HuH-7.5 (cell line): ENCODE measurements at places on chromosomes 5 and 9.

GRCh38 chr5:125214080-125214479, 467.6 kb upstream of the ZNF608 start:
- no peak for DNase-seq

DNA sequence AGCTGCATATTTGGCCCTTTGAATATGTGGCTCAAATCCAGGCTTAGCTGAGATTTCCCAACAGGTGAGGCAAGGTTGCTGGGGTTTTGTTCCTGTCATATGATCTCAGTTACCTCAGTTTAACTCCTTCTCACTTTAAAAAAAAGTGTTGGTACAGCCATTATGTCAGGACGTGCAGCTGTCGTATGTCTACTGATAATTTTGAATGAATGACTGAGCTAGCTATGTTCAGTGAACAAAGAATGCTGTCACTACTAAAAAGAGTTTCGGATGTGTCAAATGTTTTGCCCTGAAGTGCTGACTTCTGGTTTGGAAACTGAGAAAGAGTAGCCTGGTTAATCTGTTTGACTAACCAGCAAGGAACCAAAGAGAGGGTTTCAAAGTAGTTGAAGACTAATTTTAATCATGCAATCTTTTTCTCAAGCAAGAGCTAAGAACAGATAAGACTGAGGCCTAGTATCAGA, 106.3 kb upstream of the NR3C1 start:
- no peak for DNase-seq

DNA sequence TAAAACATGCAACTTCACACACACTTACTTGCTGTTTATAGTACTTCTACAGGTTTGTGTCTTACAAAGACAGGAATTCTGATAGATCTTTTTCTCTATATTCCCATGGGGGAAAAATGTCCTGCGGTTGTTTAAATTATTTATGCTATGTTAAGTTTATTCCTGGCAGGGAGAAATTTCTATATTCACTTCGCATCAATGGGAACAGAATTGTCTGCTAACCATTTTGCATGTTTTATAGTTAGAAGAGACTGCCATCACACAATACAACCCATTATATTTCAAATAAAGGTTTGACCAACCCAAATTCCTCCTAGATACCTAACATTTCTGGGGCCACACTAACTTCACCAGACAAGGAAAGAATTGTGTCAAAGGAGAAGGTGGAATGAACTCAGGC, 110.0 kb upstream of the PRR16 start:
- no peak for DNase-seq

DNA sequence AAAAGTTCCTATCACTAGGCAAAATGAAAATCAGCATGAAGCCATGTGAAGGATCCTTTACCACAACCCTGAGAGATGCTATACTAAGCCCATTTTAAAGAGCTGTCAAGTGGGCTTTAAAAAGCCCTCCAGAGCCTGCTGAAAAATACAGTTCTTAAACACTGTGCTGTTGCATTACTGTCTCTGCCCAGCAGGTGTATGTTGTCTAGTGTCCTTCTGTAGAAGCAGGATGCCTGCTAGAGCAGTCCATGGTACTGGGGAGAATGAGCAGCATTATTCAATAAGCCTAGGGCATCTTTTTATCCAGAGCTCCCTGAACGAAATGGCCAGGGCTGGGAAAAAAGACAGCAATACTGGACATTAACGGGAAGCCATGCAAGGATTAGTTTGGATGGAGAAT, 126.2 kb upstream of the PLCXD3 start:
- peak; percentile 12 for DNase-seq

GRCh38 chr9:77901018-77901417, 130.6 kb downstream of the GNAQ start:
- DNase-seq, result no peak

- no peak for DNase-seq
Observed at GRCh38 chr9:994005-994404, 17.6 kb downstream of the DMRT3 start.

- no peak for DNase-seq
Observed at GRCh38 chr9:9117866-9118265, 1318.3 kb upstream of the DMAC1 start.

DNA sequence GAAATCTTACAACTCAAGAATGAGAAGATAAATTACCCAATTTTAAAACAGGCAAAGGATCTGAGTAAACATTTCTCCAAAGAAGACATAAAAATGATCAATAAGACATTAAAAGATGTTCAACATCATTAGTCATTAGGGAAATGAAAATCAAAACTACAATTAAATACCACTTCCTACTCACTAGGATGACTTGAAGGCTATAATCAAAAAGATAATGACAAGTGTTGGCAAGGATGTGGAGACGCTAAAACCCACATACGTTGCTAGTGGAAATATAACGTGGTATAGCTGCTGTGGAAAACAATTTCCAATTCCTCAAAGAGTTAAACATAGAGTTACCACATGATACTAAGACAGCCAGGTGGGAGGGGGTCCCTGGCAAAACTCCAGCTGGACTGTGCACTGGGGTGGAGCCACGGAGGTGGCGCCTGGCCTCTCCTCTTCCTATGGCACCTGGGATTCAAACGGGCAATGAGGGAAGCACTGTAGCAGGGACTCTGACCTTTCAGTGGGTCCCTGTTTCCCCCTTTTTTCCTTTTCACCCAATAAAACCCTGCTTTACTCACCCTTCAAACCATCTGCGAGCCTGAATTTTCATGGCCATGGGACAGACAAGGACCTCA, 5.9 kb downstream of the ARSB start:
- no peak for DNase-seq

DNA sequence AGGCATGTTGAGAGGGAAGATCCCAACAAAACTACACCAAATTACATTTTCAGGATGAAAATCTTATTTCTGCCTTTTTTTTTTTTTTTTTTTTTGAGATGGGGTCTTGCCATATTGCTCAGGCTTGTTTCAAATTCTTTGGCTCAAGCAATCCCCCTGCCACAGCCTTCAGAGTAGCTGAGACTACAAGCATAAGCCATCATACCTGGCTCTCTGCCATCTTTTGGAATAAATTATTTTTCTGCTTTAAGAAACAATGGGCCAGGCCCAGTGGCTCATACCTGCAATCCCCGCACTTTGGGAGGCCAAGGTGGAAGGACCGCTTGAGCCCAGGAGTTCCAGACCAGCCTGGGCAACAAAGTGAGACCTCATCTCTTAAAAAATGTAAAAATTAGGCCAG, 14.3 kb downstream of the AFF4 start:
- no peak for DNase-seq

- no peak for DNase-seq
Observed at GRCh38 chr9:134940236-134941208, 22.8 kb upstream of the FCN1 start.

DNA sequence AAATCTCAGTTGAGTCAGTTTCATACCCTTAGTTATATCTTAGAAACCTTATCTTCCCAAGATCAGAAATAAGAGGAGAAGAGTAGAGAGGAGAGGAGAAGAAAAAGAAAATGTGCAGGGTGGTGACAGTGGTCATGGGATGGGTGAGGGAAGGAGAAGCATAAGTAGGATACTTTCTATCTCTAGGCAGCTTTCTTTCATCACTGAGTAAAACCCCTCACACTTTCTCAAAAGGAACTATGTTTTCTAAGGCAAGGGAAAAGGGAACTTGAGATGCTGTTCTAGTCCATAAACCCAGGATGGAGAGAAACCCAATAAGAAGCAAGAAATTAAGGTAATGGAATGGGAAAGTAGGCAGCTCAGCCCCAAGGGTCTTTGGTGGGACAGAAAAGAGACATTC, 225.3 kb downstream of the MCTP1 start:
- no peak for DNase-seq

- DNase-seq, result peak; percentile 23
Observed at GRCh38 chr9:121075251-121076036, 689 bp downstream of the CNTRL start.

DNA sequence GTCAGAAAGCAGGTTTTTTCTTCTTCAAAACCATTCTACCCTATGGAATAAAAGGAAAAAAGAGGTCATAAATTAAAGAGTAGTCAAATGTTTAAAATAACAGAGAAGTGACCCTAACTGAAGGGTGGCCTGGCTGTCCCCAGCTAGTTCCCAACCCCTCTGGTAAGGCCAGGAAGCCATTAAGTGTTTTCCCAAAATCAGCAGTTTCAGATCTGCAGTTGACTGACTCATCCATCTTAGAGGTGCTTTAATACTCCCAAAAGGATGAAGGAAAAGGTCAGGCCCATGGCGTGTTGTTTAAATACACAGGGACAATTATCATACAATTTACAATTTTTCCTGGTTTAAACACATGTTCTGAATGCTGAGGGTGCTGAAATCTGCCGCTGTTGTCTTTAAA, 47.9 kb upstream of the TBC1D9B start:
- DNase-seq, result no peak

DNA sequence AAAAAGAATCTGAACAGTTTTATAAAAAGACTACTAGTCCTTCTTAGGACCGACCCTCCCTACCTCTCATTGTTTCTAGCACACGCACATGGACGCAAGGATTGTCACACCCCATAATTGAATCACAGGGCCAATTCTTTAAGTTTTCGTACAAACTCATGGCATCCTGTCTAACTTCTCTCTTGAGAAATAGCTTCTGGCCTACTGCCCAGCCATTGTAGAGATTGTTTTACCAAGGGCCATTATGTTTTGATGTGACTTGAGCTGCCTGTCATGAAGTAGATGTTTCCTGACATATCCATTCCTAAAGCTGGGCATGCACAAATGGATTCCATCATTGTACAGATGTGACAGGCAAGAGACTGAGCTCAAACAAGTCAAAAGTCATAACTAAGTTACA, 1672.1 kb upstream of the C9orf72 start:
- DNase-seq, result no peak

GRCh38 chr5:142688281-142688989, 2.5 kb upstream of the FGF1 start:
- DNase-seq, result no peak

GRCh38 chr9:4812858-4813257, 20.1 kb downstream of the RCL1 start:
- no peak for DNase-seq

DNA sequence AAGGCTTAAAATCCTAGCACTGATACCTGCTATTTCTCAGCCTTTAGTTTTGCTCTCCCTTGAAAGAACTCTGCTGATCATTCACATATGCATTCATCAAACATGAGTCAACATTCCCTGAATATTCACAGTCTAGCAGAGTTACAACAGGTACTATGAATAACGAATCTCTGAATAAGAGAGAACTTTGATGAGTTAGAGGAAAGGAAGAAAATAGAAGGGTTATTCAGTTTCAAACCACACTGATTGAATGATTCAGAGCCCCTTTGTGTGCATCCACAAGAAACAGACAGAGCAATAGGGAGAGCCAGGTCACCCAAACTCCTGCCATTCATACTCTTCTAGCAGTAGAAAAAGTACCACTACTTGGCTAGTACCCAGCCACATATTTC, 36.0 kb downstream of the FOXD1 start:
- no peak for DNase-seq

- DNase-seq, result no peak
Observed at GRCh38 chr9:13993632-13994185, 320.2 kb downstream of the NFIB start.

DNA sequence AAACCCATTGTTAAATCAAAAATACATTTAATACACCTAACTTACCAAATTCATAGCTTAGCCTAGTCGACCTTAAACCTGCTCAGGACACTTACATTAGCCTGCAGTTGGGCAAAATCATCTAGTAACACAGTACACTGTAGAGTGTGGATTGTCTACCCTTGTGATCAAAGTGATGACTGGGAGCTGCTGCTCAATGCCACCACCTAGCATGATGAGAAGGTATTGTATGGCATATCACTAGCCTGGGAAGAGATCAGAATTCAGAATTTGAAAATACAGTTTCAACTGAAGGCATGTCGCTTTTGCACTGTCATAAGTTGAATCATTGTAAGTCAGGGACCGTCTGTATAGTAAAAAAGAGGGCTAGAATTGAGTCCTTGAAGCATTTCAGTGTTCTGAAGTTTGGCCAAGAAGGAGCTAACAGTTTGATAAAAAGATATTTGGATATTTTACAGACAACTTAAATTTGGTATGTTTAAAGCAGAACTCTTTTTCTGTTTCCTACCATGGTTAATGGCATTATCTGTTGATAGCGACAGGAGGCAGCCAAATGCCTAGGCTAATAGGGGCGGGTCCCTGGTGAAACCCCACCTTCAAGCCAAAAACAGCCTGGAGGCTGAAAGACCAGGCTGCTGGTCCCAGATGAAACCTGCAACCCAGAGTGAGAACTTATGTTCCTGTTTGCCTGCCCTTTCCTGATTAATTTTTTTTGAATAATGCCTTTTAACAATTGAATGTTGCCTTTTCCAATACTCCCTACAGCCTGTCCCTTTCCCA, 23.0 kb downstream of the SMIM15 start:
- no peak for DNase-seq

GRCh38 chr5:149261246-149261645, 10.4 kb upstream of the AFAP1L1 start:
- no peak for DNase-seq

DNA sequence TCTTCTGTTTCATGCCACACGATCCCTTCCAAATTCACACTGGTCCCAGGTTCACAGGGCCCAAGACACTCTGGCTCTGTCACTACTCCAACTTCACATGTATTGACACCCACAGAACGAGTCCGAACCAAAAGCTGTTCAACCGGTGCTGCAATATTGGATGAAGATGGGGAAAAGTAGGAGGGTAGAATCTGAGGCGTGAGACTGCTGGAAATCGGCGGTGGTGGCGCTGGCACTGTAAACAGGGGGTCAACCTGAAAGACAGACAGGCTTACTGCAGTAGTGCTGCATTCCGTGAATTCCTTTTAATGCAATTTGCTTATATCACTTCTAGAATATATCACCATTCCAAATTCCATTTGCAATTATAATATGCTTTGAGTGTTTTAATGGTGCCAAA, 45.4 kb downstream of the ZNF608 start:
- DNase-seq, result no peak

DNA sequence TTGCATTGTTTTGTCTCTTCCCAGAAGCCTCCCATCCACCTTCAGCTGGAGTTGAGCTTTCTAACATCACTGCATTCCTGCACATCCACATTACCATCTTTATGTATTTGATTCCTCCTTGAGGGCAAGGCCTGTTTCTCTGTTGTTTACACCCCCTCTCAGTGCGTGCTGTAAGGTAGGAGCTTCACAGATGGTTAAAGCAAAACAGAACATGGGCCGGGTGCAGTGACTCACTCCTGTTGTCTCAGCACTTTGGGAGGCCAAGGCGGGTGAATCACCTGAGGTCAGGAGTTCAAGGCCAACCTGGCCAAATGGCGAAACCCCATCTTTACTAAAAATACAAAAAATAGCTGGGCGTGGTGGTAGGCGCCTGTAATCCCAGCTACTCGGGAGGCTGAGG, 110.9 kb downstream of the KCNIP1 start:
- DNase-seq, result no peak
